ENCODE measurements at places on chromosomes 4 and X.

- no peak for DNase-seq
Measured at GRCh38 chr4:164424846-164425245, 329.1 kb upstream of the SMIM31 start.

- DNase-seq: no peak
Measured at GRCh38 chrX:142549923-142550322, 344.8 kb upstream of the MAGEC2 start.

DNA sequence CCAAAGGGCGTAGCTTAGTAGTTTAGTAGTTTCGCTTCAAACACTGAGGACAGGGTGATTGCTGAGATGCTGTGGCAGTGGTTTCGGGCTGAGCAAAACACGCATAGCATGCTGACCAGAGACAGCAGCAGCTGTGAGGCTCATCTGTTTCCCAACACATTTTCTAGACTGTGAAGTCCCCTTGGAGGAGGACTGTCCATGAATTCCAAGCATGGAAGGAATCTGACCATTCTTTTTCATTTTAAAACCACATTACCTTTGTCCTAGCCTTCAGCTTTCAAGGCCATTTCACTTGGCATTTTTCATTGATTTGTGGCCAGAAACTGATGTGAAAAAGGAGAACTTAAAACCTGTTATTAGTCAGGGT, 240.9 kb downstream of the PALLD start:
- peak; percentile 73 for DNase-seq

DNA sequence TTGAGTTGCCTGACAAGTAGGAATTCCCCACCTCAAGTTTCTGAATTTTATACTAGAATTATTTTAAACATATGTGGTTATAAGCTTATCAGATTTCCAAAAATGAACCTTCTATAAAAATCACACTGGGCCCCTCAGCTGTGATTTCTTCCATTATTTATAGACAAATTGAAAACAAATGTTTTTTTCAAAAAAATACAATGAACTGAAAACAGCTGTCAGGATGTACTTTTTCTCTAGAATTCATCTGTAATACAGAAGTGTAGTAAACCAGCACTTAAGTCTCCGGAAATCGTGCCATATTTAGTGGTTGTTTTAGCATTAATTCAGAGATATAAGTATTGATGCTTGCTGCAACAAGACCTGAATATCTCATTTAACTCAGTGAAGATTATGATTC, 74.0 kb downstream of the SPRY1 start:
- no peak for DNase-seq

DNA sequence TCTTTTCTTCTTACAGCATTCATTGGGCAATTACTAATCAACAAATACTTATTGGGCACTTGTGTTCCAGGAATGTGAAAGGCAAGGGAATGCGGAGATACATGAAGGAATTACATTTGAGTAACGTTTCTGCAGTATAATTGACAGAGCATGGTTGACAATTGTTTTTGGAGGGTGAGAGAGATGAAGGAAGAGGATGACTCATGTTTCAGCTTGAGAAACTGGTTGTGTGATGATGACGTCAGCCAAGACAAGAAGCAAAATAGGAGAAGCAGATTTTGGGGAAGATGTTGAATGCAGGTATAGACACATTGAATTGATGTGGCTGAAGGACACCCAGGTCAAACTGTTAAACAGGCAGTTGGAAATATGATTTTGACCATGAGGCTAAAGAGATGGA, 8.0 kb upstream of the CPEB2 start:
- DNase-seq: peak; percentile 31

GRCh38 chr4:7811536-7812191, 128.0 kb downstream of the AFAP1 start:
- DNase-seq: peak; percentile 95

- DNase-seq: no peak
Measured at GRCh38 chrX:1500701-1501624, 36.0 kb downstream of the P2RY8 start.

- DNase-seq: no peak
Measured at GRCh38 chrX:110003167-110004156, 548 bp downstream of the TMEM164 start.

DNA sequence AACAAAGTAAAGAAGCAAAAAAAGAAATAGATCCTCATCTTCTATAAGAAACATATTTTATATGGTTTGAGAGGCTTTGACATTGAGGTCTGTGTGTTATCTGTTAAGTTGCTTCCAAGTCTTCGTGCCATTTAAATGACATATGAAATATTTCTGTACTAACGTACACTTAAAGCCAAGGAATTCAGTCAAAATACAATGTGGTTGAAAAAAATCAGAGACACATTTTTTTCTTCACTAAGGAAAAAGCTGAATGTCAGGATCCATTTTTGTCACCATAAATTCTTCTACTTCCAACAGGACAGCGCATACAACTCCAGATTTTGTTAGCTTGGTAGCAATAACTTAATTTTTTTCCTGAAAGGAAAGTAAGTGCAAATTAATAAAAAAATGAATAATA, 168.5 kb downstream of the FAT4 start:
- peak; percentile 15 for DNase-seq

DNA sequence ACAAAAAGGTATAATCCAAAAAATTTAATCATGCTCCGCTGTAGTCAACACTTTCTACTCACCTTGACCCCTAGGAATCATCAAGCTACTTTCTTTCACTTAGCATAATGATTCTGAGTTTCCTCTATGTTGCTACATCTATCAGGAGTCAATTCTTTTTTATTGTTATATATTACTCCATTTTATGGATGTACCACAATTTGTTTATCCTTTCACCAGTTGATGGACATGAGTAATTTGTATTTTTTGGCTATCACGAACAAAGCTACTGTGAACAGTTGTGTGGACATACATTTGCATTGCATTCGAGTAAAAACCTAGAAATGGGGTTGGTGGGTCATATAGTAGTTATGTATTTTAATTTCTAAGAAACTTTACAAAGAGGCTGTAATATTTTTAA, 102.9 kb downstream of the PRSS12 start:
- no peak for DNase-seq

GRCh38 chr4:129278868-129279267, 182.9 kb downstream of the C4orf33 start:
- DNase-seq: no peak

- DNase-seq: no peak
Measured at GRCh38 chr4:114577386-114577785, 21.2 kb upstream of the UGT8 start.

GRCh38 chr4:173370130-173370476, 651 bp upstream of the SAP30 start:
- DNase-seq: no peak

GRCh38 chr4:6206771-6207290, 6.5 kb upstream of the JAKMIP1 start:
- DNase-seq: no peak

GRCh38 chr4:105921301-105921700, 26.0 kb downstream of the NPNT start:
- no peak for DNase-seq

- DNase-seq: peak; percentile 90
Measured at GRCh38 chr4:174198828-174199227, 84.6 kb downstream of the FBXO8 start.

DNA sequence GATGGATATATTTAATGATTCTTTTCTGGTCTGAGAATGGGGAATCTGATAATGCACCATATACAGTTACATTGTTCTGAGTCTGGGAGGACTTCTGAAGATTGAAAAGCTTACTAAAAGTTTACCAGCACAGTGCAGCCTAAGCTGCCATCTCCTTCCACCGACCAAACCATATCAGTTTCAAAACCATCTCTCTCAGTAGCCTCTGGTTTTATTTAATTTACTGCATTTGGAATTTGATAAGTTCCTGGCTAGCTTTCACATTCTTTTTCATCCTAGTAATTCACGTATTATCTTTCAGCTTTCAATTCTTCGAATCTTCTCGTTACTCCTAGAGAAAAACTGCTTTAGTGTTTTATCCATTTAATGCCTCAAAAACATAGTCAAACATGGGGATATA, 181.4 kb upstream of the HCCS start:
- DNase-seq: peak; percentile 19

GRCh38 chrX:1394731-1395501, 3.0 kb upstream of the SLC25A6 start:
- no peak for DNase-seq

GRCh38 chr4:140427106-140427918, at the start of gene CLGN:
CLGN (minus strand) TSS chr4:140427648; CDS start chr4:140413078, 14,570 bp downstream.
- DNase-seq: peak; percentile 44

- DNase-seq: peak; percentile 13
Measured at GRCh38 chrX:71253253-71254091, 468 bp downstream of the ZMYM3 start.

DNA sequence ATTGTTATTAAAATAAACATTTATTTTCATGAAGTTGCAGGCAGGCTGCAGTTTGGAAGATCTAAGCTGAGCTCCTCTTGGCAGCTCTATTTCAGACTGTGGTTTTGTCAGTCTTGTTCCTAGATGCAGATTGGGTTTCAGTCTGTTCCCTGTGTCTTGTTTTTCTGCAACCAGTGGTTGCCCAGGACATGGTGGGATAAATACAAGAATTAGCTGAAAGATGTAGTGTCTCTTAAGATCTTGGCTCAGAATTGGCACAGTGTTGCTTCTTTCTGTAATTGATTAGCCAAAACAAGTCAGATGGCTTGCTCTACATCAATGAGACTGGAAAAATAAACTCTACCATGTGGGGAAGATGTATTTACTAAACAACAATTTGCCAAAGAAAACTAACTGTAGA, 283.0 kb upstream of the BOD1L1 start:
- DNase-seq: no peak

DNA sequence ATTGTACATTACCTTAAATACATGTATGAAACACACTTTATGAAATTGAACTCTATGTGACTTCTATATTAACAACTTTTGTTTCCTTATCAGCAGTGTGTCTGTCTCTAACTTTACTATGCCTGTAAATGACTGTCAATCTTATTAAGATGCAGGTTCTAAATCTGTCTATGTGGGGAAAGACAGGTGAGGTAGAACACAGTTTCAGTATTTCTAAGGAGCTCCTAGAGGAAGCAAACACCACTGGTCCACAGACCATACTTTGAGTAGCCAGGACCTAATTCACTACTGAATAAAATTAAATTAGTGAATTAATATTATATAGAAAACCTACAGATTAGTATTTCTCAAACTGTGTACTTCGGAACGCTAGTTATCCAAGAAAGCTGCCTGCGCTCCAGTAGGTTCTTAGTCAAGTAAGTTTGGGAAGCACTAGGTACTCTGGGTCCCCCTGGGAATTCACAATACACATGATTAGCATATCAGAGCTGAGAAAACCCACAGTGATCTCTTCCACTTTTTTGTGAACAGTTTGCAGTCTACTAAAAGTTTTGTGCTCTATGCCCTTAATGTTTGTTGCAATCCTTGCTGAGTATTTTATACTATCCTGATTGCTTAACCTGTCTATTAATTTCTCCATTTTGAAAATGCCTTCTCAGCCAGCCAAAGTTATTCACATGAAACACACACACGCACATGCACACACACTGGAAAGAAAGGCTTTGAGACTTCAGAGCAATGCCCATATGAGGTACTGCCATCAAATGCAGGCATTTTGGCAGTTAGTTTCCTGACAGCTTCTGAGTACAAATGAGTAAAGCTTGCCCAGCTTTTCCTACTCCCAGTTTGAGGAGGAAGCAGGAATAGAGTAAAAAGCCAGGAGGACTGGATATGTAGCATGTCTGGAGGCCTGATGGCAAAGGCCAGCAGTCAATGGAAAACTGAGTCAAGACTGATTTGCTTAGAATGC, 133.6 kb upstream of the CPEB2 start:
- DNase-seq: no peak
